ENCODE measurements at places on chromosomes 6 and 20.

DNA sequence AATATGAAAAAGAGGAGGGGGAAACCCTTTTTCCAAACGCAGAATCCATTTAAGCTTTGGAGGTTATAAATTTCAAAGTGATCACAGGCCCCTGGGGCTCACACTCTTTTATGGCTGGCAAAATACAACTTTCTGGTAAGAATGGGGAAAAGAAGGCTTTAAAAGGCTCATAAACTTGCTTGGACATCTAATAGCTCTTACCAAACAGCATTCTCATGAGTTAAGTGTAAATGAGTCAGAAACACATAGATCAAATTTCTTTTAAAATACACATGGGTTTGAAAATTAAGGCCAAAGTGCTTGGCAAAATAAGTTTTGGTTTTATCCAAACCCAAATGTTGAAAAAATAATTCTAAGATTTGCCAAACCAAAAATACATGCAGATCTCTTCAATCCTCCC is 154.6 kb downstream of the SOBP start:
- DNase-seq: no peak

DNA sequence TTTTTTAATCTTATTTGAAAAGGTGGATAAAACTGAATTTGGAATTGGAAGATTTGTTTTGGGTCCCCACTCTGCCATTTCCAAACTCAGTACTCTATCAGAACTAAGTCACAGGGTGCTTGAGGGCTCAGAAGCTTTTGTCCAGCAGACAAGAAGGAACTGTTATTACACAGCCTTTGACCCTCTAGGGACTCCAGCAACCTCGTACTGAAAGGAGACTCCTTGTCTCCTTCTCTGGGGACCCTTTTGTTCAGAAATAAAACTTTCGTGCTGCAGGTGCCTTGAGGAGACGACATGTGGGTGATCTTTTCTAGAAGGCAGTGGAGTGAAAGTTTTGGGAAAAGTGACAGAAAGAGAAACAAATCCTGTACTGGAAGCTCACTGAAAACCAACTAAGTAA is 7.4 kb upstream of the POLR1H start:
- DNase-seq: no peak

DNA sequence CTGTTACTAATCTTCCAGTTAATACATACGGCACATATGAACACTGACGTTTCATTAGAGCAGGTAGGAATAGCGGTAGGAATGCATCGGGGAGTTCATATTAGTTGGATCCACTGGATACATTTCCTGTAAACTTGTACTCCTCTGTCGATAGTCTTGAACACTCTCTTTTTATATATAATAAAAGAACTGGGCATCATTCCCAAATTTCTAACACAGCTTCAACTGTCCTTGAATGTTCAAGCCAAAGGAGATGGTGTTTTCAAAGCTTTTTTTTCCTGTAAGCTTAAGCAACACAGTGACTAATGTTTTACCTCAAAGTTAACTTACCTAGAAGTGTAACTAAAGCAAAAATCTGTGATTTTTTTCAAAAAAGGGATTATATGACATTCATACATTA is 195.3 kb downstream of the UTRN start:
- no peak for DNase-seq

- peak; percentile 71 for DNase-seq
Measured at GRCh38 chr20:37579106-37579505, 51.4 kb upstream of the BLCAP start.

DNA sequence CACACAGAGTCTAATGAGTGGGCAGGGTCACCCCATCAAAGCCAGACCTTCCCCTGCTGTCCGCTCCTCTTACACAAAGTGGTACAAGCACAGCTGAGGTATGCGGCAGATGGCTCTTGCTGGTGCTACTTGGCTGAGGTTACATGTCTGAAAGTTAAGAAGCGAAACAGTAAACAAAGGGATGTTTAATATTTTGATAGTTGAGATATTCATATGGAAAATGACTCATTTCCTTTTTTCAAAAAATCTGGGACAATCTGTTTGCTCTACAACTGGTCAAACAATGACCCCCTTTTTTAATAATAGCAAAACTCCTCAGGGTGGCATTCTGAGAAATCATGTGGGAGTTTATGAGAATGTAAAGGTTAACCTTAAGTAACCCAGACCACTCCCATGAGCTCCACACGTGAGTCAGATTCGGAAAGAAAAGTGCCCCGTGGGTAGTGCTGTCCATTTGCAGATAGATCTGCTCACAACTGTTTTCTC is 245.3 kb downstream of the TBXT start:
- DNase-seq: no peak

DNA sequence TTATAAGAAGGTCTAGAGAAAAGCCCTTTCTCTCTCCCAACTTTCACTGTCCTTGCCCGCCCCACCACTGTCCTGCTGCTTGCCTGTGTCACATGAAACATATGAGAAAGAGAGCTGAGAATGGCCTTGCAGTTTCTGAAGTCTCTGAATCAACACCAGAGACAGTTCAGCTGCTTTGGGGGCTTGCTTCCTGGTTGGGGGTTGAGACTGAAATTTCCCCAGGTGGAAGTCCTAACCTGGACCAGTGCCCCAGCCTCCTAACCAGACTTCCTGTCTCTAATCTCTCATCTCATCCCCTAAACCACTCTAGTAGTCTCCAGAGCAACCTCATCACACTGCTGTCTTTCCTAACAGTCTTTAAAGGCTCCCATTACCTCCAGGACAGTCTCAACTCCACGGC is 10.7 kb downstream of the TRAM2 start:
- DNase-seq: no peak

DNA sequence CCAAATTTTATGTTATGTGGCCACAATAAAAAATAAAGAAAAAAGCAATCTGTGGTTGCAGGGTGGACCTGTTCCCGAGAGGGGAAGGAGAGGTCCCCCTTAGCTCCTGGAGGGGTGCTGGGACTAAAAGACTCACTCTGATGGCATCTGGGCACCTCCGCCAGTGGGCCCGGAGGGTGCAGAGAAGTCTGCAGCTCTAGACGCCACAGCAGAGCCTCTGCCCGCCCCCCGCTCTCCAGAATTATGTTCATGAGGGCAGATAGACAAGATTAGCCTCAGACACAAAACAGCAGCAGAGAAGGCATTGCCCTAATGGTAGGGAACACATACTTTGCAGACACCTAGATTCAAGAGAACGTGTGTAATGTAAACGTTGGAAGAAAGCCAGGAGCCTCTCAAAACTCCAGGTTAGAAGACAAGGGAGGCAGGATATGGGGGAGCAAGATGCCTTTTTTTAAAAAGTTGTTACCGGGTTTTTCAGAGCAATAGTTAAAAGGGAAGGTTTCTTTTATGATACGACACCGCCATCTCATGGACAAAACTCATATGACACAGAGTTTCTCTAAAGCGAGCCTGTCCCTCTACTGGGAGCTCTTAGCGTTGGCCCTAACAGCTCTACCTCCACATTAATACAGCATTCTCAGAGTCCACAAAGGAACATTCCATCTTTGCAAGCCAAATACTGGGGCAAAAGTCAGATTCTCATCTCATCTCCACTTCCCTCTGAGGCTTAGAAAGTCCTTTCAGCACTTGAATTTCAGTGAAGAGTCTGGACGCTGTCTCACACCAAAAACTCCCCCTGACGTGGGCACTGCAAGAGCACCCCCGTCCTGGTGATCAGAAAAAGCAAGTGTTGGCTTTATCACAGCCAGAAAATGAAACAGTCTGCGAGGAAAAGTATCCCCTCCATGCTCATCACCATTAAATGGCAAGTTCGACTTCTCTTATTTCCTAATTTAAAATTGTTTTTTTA is 47.2 kb downstream of the FOXF2 start:
- DNase-seq: peak; percentile 46

- DNase-seq: no peak
Measured at GRCh38 chr20:60055740-60056139, 97.5 kb downstream of the CDH26 start.

GRCh38 chr6:157120534-157121232 is 202.6 kb downstream of the TMEM242 start:
- no peak for DNase-seq

- no peak for DNase-seq
Measured at GRCh38 chr6:2190661-2191389, 54.6 kb downstream of the GMDS start.

DNA sequence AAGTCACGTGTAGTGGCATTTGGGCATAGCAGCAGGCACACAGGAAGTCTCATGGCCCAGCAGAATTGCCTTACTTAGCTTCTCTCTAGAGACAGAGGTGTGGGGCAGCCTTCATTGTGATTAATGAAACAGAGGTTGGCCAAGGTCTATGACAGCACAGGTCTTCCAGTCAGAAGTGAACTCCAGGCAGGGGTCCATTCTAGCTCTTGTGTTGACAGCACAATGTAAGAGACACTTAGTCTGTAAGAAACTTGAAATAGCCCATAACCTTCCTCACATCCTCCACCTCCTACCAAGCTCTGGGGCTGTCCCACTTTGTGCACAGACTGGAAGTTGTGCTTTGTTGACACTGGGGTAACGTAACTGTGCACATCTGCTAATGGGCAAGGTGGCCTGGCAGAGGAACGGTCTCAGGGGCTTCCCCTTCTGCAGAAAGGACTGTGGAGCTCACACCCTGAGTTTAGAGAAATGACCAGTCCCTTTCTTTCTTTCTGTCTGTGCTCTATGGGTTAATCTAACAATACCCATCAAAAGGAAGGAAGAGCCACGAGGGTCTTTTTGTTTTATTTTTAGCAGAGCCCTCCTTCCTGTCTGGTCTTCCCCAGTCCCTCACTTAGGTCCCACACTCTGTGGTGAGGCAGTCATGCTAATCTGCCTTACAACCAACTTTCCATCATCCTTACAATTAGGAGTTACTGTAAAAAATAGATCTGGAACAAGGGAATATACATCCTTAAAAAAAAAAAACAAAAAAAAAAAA is 35.6 kb upstream of the TAGAP start:
- DNase-seq: no peak

GRCh38 chr6:44012078-44012493 is 115.2 kb downstream of the MRPL14 start:
- no peak for DNase-seq

DNA sequence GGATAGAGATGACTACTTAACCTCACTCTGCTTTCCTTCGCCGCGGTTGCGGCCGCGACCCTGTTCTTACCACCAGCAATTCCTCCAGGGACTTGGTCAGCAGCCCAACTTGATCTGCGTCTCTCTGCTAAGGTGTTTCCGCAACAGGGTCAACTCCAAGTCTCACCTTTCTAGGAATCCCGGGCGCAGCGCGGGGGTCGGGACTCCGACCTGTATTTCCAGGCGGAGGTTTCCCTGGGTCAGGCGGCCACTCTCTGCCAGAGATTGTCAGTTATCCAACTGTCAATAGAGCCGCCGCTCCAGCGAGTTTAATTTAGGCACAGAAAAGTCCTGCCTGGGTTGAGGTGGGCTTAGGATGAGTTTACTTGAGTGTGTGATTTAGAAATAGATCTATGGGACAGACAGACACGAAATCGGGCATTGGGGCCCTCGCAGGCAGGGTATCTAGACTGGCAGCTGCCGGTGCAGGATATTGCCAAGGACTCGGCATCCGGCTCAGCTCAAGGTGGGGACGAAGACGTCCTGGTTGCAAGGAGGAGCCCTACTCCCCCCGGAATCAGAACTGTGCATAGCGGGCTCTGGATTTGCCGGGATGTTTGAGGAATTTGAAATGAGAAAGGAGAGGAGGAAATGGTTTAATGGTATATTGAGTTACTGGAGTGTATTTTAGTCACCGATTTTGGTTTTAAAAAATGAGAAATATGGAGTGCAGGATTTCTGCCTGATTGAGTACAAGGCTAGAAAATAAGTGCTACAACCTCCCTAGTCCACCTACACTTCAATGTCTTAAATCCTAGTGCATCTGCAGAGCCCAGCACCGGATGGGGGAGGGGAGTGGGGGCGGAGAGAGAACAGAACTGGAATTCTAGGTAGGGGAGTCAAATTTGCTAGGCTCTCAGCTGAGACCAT is 23.7 kb downstream of the POM121L2 start:
- DNase-seq: no peak

DNA sequence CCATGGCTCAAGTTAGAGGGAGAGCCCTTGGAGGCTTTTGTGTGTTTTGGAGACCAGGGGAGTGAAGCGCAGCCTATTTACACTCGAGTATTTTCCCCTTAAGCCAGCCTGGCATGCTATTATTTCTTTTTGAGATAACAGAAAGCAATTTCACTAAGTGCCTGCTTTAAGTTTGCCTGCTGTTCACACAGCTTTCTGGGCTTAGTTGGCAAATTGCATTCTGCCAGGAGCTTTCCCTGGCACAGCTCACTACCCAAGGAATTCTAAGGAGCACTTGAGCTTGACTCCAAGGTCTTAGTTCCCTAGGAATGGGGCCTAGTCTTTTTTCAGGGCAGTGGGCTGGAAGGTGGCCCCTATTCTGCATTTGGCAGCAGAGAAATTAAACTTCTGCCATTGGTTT is 19.0 kb upstream of the ASXL1 start:
- DNase-seq: no peak

GRCh38 chr20:9269280-9269971 is 200.5 kb downstream of the PLCB4 start:
- no peak for DNase-seq

DNA sequence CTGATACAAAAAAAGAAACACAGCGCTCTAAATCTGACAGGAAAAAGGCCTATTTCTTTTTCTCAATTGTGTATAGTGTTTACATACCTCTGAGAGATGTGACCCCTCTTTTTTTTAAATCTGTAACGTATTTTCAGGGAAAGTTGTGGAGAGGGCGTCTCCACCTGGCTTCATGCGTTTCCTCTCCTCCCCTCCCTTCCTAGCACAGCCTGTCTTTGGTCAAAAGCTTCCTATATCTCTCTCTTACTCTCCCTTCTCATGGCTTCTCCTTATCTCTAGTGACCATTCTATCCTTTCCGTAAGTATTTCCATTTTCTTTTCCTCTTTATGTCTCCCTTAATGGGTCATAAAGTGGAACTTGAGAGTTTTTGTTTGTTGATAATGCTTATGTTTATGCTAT is 458.9 kb downstream of the HACE1 start:
- DNase-seq: no peak

GRCh38 chr20:53129563-53129962 is 157.4 kb downstream of the TSHZ2 start:
- no peak for DNase-seq

GRCh38 chr6:27478141-27478705 is 5.3 kb upstream of the ZNF184 start:
- DNase-seq: no peak

GRCh38 chr20:3839328-3839727 is 7.3 kb upstream of the MAVS start:
- no peak for DNase-seq

DNA sequence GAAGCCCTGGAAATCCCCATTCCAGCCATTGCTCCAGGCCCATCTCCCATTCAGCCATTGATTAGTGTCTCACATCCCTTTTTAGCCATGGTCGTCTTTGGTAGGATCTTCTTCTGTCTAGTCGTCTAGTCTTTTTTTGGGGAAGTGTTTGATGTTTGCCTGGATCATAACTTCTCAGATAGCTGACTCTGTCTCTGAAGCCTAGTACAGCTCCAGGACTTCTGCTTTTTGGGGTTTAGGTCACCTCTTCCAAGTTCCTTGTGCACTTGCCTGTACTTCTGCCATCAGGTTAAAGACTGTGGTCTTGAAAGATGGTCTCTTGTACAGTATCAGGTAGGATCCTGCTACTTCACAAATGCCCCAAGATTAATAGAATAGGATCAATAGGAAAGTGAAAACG is 553.5 kb downstream of the PKHD1 start:
- no peak for DNase-seq

DNA sequence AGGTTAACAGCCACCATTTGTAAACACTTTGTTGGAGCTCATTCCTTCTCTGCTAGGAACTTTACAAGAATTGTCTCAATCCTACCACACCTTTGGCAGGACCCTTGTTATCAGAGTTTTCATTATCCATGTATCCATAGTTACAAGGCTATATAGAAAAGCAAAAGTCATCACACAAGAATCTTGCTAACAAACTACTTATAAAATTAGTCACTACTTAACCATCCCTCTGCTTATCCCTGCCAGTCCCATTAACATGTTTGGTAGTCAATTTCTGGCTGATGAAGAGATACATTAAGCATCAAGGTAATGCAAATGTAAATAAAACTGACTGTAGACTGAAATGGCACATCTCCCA is 10.4 kb downstream of the ZSWIM3 start:
- DNase-seq: no peak
